ENCODE measurements at places on chromosomes 7 and 10.

DNA sequence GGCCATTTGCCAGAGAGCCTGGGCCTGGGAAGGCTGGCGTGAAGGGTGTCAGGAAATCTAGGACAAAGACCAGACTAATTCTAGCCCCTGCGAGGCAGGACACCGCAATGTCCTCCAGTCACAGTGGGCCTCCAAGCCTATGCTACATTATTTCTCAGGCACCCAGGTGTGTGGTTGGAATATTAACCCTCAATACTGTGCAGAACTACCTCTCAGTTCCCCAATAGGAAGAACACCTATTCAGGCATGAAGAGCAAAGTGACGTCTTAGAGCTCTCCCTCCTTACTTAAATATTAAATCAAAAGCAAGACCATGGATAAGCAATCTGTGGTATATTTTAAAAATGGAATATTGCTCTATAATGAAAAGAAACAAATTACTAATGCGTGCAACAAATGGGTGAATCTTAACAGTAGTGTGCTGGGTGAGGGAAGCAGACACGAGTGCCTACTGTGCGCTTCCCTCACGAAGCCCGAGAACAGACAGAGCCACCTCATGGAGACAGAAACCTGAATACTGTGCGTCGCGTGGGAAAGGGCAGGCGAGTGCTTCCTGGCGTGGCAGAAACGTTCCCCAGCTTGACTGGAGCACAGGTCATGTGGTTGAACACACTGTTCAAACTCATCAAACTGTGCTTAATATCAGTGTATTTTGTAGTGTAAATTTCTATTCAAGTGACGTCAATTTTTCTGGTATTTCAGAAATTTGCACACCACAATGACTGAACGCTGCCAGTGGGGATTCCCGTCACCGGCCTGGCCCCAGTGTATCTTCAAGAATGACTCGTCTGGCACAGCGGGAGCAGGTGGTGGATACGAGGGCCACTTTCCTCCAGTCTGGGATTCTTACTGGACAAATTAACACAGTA, 15.5 kb upstream of the PTPRN2 start:
- DNase-seq: no peak

DNA sequence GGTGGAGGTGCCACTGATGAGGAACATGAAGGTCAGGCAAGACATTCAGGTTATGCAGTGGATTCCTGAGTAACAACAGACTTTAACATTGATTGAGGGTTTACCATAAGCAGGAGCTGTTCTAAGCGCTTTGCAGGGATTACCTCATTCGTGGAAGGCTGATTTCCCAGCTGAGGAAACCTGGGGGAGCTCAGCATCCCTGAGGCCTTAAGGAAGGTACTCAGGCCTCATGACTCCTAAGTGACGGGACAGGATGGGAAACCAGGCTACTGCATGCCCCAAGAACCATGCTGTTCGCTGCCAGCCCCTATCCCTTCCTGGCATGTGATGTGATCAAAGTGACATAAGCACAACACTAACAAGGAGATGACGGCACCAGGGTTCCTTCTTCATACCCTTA, 143.6 kb upstream of the NFE2L3 start:
- no peak for DNase-seq

- DNase-seq: no peak
Measured at GRCh38 chr7:88202799-88203198, 17.0 kb downstream of the SRI start.

- no peak for DNase-seq
Measured at GRCh38 chr7:37341033-37341630, 107.5 kb downstream of the ELMO1 start.

GRCh38 chr10:133567119-133567518, 1.7 kb upstream of the SYCE1 start:
- DNase-seq: no peak

- DNase-seq: no peak
Measured at GRCh38 chr7:24050991-24051560, 232.9 kb upstream of the NPY start.

DNA sequence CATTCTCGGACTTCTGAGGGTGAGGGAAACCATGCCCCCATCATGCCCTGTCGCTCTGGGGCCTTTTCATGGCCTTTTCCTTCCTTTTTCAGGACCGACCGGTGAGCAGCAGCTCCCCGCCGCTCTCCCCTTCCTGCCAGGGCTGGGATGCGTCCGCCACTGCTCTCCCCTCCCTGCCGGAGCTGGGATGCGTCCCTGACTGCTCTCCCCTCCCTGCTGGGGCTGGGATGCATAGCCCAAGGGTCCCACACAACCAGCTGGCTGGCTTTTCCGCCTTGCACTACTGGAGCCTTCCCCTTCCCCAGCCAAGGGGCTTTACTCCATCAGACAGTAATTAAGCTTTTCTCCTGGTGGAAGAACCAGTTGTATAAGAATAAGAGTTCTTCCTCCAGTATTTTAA, 129.7 kb upstream of the COBL start:
- no peak for DNase-seq

DNA sequence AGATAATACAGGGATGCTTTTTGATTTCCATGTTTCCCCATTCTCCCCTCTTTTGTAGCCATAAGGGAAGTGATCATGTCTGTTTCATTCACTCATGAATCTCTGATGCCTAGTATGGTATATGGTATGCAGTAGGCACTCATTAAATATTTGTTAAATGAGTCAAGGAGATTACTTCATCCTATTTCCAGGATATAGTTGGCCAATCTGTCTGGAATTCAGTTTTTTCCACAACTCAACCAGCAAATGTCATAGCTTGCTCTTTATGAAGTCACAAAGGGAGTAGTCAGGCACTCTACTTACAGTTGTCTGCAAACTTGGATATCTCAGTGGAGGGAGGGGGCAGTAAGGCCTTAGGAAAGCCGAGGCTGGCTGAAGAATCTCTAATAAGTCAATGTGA, 853.6 kb downstream of the LRMDA start:
- DNase-seq: no peak

GRCh38 chr10:114375047-114375446, 29.3 kb downstream of the AFAP1L2 start:
- no peak for DNase-seq

- DNase-seq: no peak
Measured at GRCh38 chr7:159329818-159330378, 185.2 kb upstream of the VIPR2 start.

- DNase-seq: no peak
Measured at GRCh38 chr7:129285111-129285510, 60.3 kb downstream of the AHCYL2 start.

All from activated naive CD4-positive, alpha-beta T cell treated with anti-CD3 and anti-CD28 coated beads, Interleukin-2, amount 50 U/mL, for 72 hours (primary cell).